ENCODE measurements at places on chromosomes 1 and 21. TPM values are rescaled to one million over a fixed set of nuclear protein-coding genes. Genes with fewer than 3 reads are reported as not detected.
A peak's percentile ranks its signal among the peaks of the same experiment; 100 is the strongest.

- DNase-seq, result no peak
Observed at GRCh38 chr1:155170806-155171205, 2.3 kb downstream of the KRTCAP2 start.

GRCh38 chr21:29378832-29379231 lies 80.1 kb downstream of the BACH1 start:
- DNase-seq, result no peak

DNA sequence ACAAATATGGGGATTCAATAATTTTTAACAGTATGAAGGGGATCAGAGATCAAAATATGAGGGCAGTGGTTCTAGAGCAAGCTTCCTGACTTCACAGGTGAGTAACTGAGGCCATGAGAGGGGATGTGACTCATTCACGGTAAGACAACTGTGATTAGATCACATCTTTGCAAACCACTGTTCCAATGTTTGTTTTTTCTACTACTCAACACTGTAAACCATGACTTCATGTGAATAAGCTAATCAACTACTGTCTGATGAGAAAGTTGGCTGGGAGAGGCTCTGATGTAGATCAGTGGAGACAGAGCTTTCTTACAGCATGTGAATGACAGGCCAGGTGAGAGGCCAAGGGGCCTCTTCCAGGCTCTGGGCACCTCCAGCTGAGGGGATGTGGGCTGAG lies 84.7 kb downstream of the BRINP2 start:
- no peak for DNase-seq

The SEMA6C gene
- total RNA-seq, result 21.4 TPM

- no peak for DNase-seq
Observed at GRCh38 chr21:24428591-24429199, 1178.6 kb downstream of the MRPL39 start.

The RPS6KA1 gene
- 12.5 TPM for total RNA-seq

The ANGPTL1 gene
- total RNA-seq, result 0.82 TPM

The ADIPOR1 gene
- total RNA-seq, result 38.7 TPM

The CD84 gene
- total RNA-seq, result 2.1 TPM

- DNase-seq, result no peak
Observed at GRCh38 chr1:187654635-187655034, 825.9 kb downstream of the PLA2G4A start.

DNA sequence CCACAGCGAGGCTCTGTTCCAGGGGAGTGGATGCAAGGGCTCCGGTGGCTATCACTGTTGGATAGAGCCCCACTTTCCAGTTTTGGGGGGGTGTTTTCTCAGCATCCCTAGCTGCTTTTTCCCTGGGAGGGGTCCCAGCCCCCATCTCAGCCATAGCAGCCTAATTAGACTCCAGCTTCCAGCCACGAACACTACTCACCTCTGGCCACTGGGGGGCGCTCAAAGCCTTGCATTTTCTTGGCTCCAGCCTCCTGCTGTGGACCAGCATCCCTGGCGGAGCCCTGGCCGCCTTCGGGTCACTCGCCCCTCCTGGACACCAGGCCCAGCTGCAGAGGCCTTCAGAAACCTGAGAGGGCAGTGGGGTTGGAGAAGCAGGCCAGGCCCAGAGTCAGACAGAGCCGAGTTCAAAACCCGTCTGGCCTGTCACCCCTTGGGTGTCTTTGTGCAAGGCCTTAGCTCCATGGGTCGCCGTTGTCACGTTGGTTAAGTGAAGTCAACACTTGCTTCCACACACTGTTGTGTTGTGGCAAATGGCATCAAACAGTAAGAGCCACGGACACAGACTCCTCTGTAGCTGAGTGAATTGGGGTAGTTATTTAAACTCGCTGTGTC lies 93.5 kb upstream of the ACTL8 start:
- peak; percentile 83 for DNase-seq

- no peak for DNase-seq
Observed at GRCh38 chr1:201761871-201762270, 67.1 kb upstream of the IPO9 start.

All from cerebellum (tissue), 4 donors.